Lung microvascular endothelial cell (primary cell): ENCODE measurements at places on chromosomes 7 and 10. TPM values are rescaled to one million over a fixed set of nuclear protein-coding genes. Genes with fewer than 3 reads are reported as not detected.

The OR2A1 gene
- not detected in 2 replicates for total RNA-seq

The NEUROD6 gene
- total RNA-seq, result not detected in 2 replicates

The CALY gene
- total RNA-seq, result 0.22 TPM in 1 of 2 replicates, not detected in the other

The WDR86 gene
- total RNA-seq, result not detected in 2 replicates

The ZPBP gene
- not detected in 2 replicates for total RNA-seq

The DNAJC12 gene
- total RNA-seq, result 4.1 and 6.3 TPM in 2 replicates

The OR13A1 gene
- not detected in 2 replicates for total RNA-seq

The MMP21 gene
- total RNA-seq, result 0.22 and 3.2 TPM in 2 replicates

The OPALIN gene
- total RNA-seq, result not detected in 2 replicates
